Thymus (tissue), 14 donors: ENCODE measurements at places on chromosomes 2 and 18. TPM values are rescaled to one million over a fixed set of nuclear protein-coding genes. Genes with fewer than 3 reads are reported as not detected.

- peaks cover 14% of the 10 kb centered on the region for H3K36me3 ChIP-seq
- H3K27ac ChIP-seq, result no peak overlapping the region
- H3K27me3 ChIP-seq, result no peaks in the 10 kb centered on the region
- peaks cover 30% of the 10 kb centered on the region for H3K4me1 ChIP-seq
- H3K4me3 ChIP-seq, result no peak overlapping the region
- no peak for DNase-seq
Measured at GRCh38 chr2:98504381-98505109, 59.9 kb downstream of the INPP4A start.

DNA sequence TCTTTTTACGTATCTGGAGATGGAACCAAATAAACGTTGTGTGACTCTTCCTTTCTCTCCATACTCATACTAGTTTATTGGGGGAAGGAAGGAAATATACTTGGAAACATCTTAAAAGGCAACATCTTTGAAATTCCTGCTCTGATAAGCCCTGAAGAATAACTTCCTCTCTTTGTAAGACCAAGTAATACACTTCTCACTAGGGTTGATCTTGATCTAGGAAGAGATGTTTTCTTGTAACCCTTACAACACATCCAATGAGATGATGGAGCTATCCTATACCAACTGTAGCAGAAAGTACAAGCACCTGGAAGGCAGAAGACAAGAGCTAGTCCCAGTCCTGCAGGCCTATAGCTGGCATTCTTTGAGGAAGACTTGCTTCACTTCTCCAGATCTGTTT, 2.0 kb downstream of the ANKRD44 start:
- no peaks in the 10 kb centered on the region for H3K27me3 ChIP-seq
- peak overlapping the region; percentile 92 for H3K27ac ChIP-seq
- DNase-seq, result peak; percentile 69
- H3K4me1 ChIP-seq, result peaks cover 45% of the 10 kb centered on the region

DNA sequence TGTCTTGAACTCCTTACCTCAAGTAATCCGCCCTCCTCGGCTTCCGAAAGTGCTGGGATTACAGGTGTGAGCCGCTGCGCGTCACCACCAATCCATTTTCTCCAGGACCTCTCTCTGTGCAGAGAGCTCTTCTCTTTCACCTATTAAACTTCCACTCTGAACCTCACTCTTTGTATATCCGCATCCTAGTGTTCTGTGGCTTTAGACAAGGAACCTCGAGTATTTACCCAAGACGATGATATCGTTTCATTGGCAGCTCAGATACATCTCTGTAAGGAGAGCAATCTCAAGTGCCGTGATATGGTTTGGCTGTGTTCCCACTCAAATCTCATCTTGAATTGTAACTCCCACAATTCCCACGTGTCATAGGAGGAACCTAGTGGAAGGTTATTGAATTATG, 15.1 kb upstream of the WDR33 start:
- H3K4me3 ChIP-seq, result no peak overlapping the region
- peaks cover 4% of the 10 kb centered on the region for H3K36me3 ChIP-seq
- no peaks in the 10 kb centered on the region for H3K27me3 ChIP-seq
- no peak overlapping the region for H3K27ac ChIP-seq

GRCh38 chr2:39379643-39380524, 57.2 kb downstream of the MAP4K3 start:
- no peaks in the 10 kb centered on the region for H3K27me3 ChIP-seq
- no peak overlapping the region for H3K4me3 ChIP-seq
- peaks cover 3% of the 10 kb centered on the region for H3K36me3 ChIP-seq
- DNase-seq, result peak; percentile 38

DNA sequence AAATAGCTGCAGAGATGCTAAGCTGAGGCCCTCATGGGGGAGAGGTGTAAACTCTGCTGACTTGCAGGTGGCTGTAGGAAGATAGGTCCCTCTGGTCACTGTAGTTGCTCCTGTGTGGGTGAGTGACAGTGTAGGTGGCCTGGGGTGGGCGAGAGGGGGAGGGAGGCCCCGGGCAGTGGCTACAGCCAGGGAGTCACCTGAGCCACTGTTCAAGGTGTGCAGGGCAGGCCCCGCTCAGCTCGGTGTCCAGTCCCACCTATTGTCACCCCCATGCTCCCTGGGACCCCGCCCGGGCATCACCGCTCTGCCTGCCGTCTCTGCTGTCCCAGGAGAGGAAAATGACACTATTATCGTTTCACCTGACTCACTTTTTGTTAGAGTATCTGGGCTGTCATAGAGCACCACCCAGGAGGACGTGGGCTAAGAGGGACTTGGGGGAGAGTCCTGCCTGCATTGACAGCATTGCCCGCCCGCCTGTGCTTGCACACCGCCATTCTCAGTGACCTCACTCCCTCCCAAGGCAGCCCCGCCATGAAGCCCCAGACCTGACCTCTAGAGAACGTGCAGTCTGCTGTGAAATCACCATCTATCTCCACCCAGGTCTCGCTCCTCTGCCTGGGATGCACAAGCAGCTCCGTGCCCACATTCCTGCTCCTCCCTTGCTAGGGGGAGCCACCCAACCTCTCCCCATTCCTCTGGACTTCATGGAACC, 29.2 kb downstream of the COPS9 start:
- no peaks in the 10 kb centered on the region for H3K27me3 ChIP-seq
- H3K27ac ChIP-seq, result no peak overlapping the region
- no peak for DNase-seq
- H3K4me1 ChIP-seq, result no peaks in the 10 kb centered on the region
- H3K36me3 ChIP-seq, result no peaks in the 10 kb centered on the region

- H3K4me1 ChIP-seq, result no peaks in the 10 kb centered on the region
- no peaks in the 10 kb centered on the region for H3K36me3 ChIP-seq
- no peak overlapping the region for H3K27ac ChIP-seq
- no peak overlapping the region for H3K4me3 ChIP-seq
Measured at GRCh38 chr2:104547221-104547620, 306.7 kb upstream of the POU3F3 start.

The C2orf80 gene
- not detected for total RNA-seq

DNA sequence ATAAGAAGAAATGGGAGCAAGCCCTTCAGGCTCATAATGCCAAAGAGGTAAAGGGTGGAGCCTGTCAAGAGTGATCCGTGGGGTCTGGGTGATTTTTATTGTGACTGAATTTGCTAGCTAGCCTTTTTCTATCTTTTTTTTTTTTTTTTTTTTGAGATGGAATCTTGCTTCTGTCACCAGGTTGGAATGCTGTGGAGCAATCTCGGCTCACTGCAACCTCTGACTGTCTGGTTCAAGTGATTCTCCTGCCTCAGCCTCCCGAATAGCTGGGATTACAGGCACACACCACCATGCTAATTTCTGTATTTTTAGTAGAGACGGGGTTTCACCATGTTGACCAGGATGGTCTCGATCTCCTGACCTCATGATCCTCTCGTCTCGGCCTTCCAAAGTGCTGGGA, 29.1 kb downstream of the DRC1 start:
- DNase-seq, result no peak
- H3K27ac ChIP-seq, result no peak overlapping the region
- no peak overlapping the region for H3K4me3 ChIP-seq
- no peaks in the 10 kb centered on the region for H3K4me1 ChIP-seq
- H3K36me3 ChIP-seq, result no peaks in the 10 kb centered on the region
- H3K27me3 ChIP-seq, result no peaks in the 10 kb centered on the region

The OSR1 gene
- total RNA-seq, result 1.1 TPM
